ENCODE measurements at places on chromosomes 12 and 14.
A peak's percentile ranks its signal among the peaks of the same experiment; 100 is the strongest.

DNA sequence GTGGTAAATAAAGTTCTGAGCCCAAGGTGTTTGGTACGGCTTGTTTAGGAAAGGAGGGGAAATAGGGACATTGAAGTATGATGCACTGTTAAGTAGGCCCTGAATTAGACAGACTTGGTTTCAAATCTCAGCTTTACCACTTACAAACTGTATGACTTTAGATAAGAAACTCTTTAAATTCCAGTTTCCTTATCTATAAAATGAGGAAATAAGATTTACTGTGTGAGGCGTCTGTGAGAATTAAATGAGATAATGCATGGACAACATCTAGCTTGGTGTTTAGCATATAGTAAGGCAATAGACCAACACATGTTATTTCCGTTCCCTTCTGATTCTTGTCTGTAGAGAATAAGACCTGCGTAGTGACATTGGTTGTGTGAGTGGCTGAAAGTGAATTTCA is 7.0 kb downstream of the NCKAP1L start:
- no peak for DNase-seq

- DNase-seq, result no peak
Measured at GRCh38 chr12:6224550-6224949, 24.4 kb downstream of the CD9 start.

DNA sequence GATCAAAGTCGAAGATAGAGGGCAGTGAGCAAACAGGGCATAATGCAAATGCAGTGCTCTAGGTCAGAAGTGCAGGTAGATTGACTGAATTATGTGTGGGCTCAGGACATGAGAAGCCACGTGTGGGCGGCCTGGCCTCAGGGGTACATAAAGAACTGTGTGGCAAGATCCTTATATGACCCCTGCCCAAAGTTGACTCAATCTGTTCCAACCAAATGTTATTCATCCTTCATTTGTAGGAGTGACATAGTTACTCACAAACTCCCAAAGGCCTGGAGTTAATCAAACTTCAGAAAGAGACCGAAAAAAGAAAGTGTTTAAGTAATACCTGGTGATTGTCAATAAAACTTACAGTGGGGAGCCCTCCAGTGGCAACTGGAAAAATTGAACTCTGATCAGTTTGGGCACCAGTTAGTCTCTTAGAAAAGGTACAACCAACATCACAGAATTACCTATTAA is 150.4 kb upstream of the FAR2 start:
- DNase-seq, result no peak

DNA sequence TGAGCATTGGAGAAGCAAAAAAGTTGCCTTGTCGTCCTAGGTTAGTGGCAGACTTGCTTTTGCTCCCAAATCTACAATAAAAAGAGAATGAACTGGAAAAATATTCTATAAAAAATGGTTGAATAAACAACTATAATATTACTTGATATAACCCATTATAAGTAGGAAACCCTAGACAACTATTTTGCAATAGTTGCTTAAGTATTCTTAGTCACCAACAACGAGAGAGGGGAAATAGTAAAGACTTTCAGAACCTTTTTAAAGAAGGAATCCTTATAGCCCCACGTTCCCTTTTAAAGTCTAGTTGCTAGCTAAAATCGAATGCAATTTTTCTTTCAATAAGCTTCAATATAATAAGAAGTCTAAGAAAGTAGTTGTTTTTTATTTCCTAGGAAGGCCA is 17.5 kb downstream of the AQP6 start:
- DNase-seq, result no peak

DNA sequence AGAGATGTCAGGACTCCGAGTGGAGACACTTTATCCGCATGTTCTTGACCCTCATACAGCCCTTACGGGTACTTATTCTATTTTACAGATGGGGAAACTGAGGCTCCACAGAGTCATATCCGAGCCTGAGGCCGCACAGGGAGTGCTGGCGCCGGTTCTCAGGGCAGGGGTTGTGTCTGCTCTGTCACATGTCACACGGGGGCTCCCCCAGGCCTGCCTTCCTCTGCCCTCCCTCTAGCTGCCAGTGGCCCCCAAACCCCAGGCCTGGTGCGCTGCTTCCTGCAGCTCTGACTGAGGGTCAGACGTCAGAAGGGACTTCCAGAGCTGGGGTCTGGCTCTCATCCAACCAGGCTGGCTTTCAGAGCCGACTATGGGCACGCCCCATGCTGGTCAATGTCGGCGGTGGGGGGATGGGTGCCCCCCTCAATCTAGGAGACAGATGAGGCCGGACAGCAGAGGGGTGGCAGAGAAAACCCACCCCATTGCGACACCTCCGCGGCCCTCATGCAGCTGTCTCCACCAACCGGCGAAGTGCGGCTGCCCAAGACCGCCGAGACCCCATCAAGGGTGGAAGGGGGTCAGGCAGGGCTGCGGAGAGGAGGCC is 811 bp upstream of the INF2 start:
- DNase-seq, result peak; percentile 40

Measured in CD4-positive, alpha-beta memory T cell (primary cell).